ENCODE measurements at places on chromosomes 12 and 14.

DNA sequence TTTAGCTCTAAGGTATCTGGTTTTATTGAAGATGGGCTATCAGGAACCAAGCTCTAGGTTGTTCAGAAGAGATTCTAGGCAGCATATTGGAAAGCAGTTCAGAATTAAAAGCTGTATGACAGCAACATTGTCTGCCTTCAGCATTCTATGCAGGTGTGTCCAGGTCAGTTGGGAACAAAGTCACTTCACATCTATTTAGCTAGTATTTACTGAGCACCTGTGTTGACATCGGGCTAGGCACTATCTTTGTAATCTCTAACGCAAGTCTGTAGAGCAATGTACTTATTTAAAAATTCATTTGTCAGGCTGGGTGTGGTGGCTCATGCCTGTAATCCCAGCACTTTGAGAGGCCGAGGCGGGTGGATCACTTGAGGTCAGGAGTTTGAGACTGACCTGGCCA is 6.8 kb upstream of the EID3 start:
- DNase-seq = no peak

- no peak for DNase-seq
Observed at GRCh38 chr12:82817368-82817767, 130.7 kb downstream of the TMTC2 start.

DNA sequence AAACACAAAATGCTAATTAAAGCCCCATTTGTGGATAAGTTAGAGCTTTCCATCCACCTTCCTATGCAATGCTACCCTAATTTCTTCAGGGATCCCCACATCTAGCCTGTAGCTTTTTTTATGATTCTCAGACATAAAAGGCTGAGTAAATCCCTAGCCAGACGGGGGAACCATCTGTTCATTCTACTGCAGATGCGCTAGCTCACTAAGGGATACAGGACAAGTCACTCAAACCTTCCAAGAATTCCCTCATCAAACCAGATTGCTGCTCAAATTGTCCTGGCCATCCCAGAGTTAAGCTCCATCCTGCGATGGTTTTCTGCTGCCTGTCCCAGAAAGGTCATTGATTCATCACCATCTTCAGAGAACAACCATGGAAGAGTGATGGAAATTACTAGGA is 56.7 kb downstream of the MYRFL start:
- no peak for DNase-seq

DNA sequence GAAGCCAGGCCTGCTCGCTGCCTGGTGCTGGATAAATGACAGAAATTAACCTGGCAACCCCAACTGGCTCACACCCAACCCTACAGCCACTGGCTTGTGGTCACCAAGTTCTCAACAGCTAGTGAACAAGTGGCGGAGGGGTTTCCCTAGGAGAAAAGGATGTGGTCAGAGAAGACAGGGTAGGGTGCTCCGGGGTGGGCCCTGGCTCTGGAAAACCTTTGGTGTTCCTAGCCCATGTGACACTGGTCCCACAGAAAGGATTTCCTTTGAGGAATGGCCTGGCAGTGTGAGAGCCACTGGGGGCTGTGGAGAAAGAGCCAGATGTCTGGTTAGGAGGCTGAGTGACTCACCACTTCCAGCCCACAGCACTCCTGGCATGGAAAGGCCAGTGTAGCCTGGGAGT is 8.7 kb downstream of the SYNE3 start:
- DNase-seq = peak; percentile 79

- DNase-seq = no peak
Observed at GRCh38 chr12:60387356-60387755, 791.5 kb downstream of the SLC16A7 start.

- DNase-seq = no peak
Observed at GRCh38 chr12:124910561-124911478, 3.6 kb downstream of the UBC start.

- no peak for DNase-seq
Observed at GRCh38 chr12:54386403-54387113, 2.0 kb upstream of the ZNF385A start.

DNA sequence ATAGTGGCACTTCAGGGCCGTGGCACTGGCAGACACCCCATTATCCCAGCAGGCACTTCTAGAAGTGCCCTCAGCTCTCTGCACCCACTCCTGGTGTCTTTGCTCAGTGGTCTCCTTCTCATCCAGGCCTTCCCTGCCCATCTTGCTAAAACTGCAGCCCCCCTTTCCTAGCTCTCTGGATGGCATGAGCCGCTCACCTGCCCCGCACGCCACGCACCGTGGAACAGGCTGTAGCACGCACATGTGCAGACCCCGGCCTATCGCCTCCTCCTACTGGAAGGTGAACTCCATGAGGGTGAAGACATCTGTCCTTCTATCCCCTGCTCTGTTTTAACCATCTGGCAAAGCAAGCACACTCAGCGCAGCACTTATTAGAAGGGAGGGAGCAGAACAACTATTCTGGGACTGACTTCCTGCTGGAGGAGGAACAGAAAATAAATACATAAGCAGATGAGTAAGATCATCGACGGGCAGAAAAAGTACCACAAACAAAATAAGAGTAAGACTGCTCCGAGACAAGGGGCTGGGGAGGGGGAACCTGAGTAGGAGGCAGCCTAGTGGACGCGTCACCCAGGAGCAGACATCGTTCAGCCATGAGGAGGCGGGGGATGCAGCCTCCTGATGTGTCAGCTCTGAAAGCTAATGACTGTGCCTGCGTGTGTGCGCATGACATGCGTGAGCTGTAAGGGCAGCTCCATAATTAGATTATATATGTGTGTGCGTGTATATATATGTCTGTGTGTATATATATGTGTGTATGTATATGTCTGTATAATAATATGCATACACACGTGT is 7.8 kb upstream of the FZD10 start:
- DNase-seq = no peak

- no peak for DNase-seq
Observed at GRCh38 chr12:100858656-100859055, 64.1 kb downstream of the ANO4 start.

DNA sequence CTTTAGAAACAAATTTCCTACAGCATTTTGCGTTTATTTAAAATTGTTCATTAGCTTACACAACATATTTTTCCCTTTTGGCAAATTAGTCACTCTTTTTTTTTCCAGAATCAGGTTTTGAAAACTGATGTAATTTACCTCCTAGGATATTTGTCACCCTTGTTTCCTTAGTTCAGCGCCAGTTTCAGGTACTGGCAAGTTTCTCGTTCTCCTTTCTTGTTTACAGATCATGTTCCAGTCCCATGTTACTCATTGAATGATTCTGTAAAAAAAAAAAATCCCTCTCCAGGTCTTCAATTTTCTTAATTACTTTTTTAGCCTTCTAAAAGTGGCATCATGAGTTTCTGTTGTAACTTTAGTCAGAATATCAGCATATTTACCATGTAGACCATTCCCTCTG is 2.7 kb downstream of the PPP4R4 start:
- DNase-seq = no peak

DNA sequence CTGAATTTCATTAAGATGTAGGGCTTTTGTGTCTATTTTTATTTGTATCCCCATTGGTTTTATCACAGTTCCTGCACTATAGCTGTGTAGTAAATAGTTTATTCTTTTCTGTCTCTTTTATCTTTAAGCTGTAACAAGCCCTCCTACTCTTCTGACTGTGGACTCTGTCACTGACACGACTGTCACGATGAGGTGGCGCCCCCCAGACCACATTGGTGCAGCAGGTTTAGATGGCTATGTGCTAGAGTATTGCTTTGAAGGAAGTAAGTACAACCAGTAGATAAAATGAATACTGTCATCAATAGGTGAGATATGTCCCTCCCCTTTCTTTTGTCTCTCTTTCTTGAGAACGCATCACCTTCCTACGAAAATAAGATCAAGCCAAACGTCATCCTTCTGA is 34.1 kb upstream of the CHPT1 start:
- DNase-seq = no peak

GRCh38 chr12:29889737-29890136 is 106.0 kb upstream of the TMTC1 start:
- DNase-seq = no peak

DNA sequence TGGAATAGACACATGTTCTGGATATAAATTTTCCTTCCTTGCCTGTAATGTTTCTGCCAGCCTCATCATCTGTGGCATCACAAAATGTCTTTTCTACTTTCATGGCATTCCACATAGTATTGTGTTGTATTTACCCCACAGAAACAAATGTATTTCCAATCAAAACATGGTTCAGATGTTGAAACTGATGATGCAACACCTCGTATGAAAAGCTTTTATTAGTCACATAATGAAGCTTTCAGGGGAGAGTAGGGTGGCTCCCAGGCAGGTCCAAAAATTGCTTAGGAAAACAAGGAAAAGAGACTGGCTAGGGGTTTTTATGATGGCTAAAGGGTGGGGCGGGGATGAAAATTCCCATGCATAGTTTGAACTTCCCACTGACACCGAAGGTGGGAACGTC is 29.1 kb upstream of the ZNF641 start:
- no peak for DNase-seq

GRCh38 chr12:13242936-13243335 is 46.4 kb downstream of the EMP1 start:
- no peak for DNase-seq

DNA sequence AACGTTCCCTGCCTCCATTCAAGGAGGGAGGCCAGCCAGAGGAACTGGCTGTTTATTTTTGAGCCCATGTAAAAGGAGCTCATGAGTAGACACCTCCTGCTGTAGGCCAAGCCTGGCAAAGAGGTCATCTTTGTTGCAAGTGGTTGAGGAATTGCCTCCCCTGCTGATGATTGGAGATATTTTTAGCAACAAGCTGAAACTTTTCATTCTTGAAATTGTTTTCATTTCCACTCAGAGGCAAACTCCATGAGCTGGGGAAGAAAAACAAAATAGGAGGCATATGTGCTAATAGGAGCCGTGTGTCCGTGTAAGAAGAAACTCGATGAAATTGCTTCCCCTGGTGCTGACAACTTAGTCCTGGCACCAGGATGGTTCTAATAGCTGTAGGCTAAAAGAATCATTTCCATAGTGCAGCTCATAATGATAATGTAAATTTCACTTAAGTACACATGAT is 440.1 kb upstream of the FAR2 start:
- no peak for DNase-seq

DNA sequence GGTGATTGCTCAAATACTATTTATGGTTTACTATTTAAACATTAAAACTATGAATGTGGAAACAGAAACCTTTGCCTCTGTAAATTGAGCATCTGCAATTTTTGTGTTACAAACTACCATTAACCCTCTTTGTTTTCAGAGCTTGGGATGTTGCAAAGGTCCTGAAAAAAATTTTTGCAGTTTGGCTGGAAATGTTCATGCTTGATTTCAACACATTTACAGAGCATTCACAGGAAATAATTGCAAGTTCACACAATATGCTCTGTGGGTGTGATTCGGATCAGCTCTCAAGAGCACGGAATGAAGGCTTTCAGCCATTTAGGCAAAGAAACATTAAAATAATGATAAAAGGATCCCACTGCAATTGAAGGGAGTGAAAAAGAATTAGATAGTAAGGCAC is 232.9 kb downstream of the ATP23 start:
- DNase-seq = no peak

- no peak for DNase-seq
Observed at GRCh38 chr14:36660736-36661505, 739 bp upstream of the PAX9 start.

GRCh38 chr12:67705394-67706370 is 57.1 kb downstream of the DYRK2 start:
- DNase-seq = peak; percentile 27

DNA sequence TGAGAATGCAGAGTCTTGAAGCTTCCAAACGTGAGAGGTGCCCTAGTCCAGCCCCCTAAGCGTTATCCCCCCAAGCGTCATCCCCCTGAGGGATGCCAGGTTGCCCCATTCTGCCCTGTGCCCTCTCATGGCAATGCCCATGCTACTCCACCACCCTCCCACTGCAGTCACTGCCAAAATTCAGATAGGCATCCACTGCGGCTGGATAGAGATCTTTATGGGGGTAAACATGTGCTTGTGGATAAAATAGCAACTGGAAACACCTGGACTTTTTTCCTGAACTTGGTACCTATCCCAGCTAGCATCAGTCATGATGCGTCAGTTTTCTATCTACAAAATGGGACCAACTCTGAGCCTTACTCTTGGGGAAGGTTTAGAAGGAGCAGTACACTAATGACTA is 92.7 kb upstream of the HOXC13 start:
- no peak for DNase-seq

- DNase-seq = no peak
Observed at GRCh38 chr12:126218697-126219096, 1153.5 kb downstream of the AACS start.

DNA sequence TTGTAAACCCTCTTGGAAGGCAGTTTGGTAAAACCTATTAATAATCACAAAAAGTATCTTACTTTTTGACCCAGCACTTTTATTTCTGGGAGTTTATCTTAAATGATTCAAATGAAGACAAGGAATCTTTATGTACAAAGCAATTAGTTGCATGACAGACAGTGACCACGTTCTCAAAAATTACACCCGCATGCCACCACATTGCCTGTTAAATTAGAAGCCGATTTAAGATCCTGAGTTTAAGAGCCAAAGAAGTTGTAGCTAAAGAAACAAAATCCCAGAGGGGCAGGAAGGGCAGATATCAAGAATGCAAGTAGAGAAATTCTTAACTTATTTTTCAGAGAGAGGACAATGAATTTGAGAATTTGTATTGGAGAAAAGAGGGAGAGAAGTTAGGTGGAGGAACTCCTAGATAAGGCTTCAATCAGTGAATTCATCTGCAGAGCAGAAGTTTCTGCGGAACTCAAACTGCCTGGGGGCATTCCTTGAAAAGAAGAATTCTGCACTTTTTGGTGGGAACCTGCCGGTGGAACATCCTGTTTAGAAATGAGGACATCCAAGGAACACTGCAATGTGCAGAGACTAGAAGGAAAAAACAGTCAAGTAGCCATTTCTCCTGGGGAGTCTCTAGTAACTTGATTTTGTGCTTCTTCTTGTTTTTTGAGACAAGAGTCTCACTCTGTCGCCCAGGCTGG is 1.1 kb upstream of the RIOX1 start:
- DNase-seq = no peak

GRCh38 chr12:12486661-12487240 is 75.9 kb downstream of the DUSP16 start:
- peak; percentile 31 for DNase-seq

- no peak for DNase-seq
Observed at GRCh38 chr12:105671720-105672119, 341.2 kb downstream of the C12orf75 start.

GRCh38 chr12:98799146-98799810 is 154.2 kb downstream of the APAF1 start:
- peak; percentile 6 for DNase-seq

- no peak for DNase-seq
Observed at GRCh38 chr12:97257726-97258125, 204.9 kb upstream of the RMST start.

DNA sequence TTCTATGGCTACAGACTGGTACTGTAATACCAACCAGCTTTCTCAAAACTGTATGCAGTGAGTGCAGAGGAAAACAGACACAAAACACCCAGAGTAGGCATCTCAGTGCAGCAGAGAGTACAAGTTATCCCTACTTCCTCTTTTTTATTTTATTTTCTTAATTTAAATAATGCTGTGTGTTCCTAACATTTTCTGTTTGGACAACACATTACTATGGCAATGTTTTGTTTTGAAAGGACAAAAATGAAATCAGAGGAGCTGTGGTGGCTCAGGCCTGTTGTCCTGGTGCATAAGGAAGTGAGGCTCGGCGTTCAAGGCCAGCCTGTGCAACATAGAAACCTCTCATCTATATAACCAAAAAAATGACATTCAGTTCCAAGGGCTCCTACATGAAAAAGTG is 33.7 kb upstream of the SELPLG start:
- no peak for DNase-seq
